Spleen (tissue), 13 donors: ENCODE measurements at places on chromosomes 5 and 9. TPM values are rescaled to one million over a fixed set of nuclear protein-coding genes. Genes with fewer than 3 reads are reported as not detected.

DNA sequence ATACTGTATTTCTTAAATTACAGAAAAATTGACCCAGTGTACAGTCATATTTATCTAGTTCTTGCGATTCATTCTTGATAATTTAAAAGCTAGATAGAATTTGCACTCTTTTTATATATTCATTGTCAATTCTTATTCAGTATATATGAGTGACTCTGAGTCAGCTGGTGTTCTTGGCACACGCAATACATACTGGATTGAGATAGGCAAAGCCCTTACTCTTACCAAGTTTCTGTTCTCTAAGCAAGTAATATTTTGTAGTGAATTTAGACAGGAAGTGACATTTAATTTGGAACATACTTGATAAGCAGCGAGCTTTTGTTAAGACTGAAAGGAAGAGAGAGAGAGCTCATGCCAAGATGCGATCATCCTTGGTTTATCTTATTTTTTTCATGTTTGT lies 57.7 kb downstream of the GPBP1 start:
- no peak for DNase-seq

- no peak for DNase-seq
Measured at GRCh38 chr5:147965715-147966114, 59.4 kb upstream of the C5orf46 start.

GRCh38 chr5:148911386-148911785 lies 85.0 kb downstream of the ADRB2 start:
- DNase-seq = no peak

- DNase-seq = no peak
Measured at GRCh38 chr5:93062548-93062947, 518.5 kb downstream of the NR2F1-AS1 start.

GRCh38 chr9:131029574-131029952 lies 20.6 kb downstream of the LAMC3 start:
- DNase-seq = no peak

GRCh38 chr9:137670391-137671195 lies 51.8 kb downstream of the EHMT1 start:
- peak; percentile 68 for DNase-seq

DNA sequence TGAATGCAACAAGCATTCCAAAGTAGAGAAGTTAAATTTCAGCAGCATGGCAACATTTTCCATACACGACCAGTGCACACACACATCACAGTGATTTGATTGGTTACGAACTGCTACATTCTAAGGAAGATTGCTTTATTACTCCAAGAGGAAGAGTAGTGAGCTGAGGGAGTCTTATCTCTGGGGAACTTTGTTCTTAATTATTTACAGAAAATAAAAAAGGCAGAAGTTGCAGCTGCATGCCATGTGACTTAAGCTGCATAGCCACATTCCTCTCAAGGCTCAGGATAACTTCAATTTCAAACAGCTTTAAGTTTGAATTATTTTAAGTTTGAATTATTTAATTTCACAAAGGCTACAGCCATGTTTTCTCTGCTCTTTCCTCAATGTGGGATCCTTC lies 71.6 kb upstream of the HSPB3 start:
- DNase-seq = no peak

DNA sequence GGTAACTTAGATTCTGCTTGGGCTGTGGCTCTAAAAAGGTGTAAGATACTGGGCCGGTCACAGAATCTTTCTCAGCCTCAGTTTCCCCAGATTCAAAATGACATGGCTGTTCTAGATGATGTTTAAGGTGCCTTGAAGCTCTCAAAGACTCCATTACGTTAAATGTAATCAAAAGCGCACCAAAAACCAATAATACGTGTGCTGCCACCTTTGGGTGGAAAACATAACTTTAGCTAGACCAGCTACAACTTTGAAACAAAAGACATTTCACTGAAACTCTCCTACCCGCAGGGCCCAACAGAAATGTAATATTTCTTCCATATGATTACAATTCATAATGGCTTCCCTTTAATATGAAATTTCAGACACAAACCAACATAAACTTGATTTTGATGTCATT lies 35.0 kb upstream of the PCSK5 start:
- DNase-seq = no peak

DNA sequence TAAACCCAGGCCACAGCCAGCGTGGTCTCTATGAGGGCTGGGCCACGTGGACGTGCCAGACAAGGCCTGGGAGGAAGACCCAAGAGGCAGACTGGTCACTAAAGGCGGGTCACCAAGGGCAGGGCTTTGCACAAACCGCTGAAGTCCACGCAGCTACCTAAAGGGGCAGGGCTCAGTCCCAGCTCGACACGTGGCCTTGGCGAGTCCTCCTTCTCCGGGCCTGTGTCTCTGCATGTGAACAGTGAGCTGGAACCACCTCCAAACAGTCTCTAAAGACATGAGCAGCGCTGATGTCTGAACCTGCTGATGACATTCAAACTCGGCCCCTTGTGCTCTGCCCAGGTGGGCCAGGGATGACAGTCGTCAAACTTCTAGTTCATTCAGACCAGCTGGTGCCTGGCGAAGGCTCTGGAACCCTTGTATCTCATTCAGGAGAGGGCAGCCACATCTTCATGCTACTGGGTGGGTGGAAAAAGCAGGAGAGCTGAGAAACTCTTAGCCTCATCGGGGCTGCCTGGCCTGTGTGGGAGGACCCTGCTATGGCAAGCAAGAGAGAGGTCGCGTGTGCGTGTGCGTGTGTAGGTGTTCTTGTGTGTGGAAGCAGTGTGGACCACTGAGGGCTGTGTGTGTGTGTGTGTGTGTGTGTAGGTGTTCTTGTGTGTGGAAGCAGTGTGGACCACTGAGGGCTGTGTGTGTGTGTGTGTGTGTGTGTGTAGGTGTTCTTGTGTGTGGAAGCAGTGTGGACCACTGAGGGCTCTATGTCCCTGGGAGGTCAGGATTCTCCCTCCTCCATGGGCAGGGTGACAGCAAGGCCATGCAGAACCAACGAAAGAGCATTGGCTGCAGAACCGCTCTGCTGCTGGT lies 14.1 kb upstream of the SLC25A51 start:
- DNase-seq = peak; percentile 54

- DNase-seq = no peak
Measured at GRCh38 chr5:12799165-12799564, 894.9 kb upstream of the CTNND2 start.

DNA sequence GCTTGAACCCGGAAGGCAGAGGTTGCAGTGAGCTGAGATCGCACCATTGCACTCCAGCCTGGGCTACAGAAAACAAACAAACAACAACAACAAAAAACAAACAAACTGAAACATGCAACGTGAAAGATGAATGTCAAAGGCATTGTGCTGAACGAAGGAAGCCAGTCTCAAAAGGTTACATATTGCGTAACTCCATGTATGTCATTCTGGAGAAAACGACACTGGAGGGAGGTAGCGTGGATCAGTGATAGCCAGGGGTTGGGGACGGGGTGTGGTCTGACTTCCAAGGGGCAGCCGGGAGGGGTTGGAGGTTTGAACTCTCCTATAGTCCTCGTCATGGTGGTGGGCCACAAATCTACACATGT lies 12.1 kb upstream of the WDR5 start:
- no peak for DNase-seq

The RBM22 gene
- 58.6 TPM for total RNA-seq
